ENCODE measurements at places on chromosomes 6 and 20.
A peak's percentile ranks its signal among the peaks of the same experiment; 100 is the strongest.

- no peak for DNase-seq
These were observed 47.5 kb downstream of the PDYN start for GRCh38 chr20:1946442-1946761.

DNA sequence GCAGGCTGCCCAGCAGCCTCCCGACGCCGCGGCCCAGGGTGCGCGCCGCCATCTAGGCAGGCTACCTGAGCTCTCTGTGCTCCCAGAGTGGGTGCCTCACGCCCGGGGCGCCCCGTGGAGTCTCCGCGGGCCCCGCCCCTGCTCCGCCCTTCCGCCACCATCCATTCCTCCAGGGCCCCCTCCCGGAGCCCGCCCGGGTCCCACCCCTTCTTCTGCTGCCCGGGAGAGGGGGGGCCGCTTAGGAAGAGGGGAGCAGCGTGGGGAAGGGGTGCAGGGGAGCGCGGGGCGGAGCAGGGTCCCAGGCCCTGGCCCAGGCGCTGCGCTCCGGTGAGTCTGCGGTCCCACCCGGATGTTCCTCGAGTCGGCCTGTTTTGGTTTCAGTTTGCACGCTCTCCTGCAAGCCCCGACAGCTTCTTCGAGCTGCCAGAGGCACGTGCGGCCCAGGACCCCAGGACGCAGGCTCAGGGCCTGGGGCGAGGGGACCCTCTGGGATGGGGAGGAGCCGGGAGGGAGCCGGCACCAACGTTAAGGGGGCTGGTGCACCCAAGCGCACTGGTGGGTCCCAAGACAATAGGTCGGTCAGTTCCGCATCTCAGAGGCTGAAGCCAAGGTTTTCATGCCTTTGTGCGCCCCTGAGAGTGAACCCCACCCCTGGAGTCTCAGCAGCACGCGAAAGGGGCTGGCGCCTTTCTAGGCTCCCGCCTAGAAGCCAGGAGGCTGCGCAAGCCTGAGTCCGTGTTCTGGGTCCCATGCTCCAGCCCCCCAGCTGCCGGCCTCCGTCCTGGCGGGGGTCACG lies at the start of gene ACSS1:
Gene ACSS1, minus strand, starts transcription at position 89 of the 796 bp plus-strand sequence. Its CDS starts 37 bp downstream, at position 52.
- peak; percentile 89 for DNase-seq

- DNase-seq = no peak
These were observed 242.6 kb upstream of the CDYL start for GRCh38 chr6:4533576-4533975.

- no peak for DNase-seq
These were observed 125.9 kb upstream of the ESR1 start for GRCh38 chr6:151681433-151682059.

DNA sequence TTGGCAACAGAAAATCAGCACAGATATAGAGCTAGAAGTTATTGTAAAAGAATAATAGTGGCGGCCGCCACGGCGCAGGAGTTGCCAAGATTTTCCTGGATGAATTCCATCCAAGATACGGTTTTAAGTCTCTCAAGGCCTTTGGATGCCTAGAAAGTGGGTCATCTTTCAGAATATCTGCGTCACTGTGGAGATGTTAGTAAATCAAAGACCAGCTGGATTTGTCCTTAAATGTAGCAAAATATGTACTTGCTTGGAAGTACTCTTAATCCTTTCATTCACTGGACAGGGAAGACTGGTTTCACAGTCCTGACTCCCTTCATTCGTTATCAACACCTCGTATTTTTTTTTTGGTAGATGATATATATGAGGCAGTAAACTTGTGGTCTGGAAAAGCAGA lies 83.0 kb downstream of the SLC22A3 start:
- DNase-seq = no peak

GRCh38 chr6:89974834-89975233 lies 80.6 kb downstream of the GJA10 start:
- DNase-seq = no peak

GRCh38 chr6:111727802-111728201 lies 122.1 kb upstream of the TRAF3IP2 start:
- DNase-seq = no peak

DNA sequence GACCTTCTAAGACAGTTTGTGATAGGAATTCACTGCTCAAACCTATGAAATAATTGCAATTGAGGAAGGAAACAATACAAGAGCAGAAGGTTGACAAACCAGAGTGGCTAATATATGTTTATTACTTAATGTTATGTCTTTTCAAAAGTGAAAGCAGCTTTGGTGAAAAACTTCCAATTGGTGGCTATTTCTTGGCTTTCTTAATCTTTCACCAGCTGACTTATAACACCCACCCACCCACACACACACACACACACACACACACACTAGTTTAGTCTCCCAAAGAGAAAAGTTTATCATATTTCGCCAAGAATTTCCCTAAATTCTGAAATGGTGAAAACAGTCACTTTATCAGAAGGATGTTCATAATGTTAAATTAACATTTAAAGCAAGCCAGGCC lies 583.5 kb downstream of the EYS start:
- DNase-seq = no peak

- peak; percentile 76 for DNase-seq
These were observed 121.6 kb downstream of the MOXD1 start for GRCh38 chr6:132279592-132280139.

DNA sequence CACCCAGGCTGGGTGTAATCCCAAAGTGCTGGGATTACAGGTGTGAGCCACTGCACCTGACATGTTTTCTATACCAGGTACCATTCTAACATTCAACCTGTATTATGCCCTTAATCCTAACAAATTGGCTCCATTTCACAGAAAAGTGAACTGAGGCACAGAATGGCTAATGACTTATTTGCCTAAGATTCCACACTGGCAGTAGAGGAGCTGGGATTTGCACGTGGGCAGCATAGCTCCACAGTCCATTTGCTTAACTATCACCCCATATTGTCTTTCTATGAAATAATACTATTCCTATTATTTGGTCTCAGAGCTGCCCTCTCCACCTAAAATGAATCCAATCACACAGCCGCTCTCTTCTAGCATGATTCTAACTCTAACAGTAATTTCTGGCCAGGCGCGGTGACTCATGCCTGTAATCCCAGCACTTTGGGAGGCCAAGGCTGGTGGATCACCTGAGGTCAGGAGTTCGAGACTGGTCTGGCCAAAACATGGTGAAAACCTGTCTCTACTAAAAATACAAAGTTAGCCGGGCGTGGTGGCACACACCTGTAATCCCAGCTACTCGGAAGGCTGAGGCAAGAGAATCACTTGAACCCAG lies 23.3 kb upstream of the MYMX start:
- no peak for DNase-seq

- DNase-seq = no peak
These were observed 142.4 kb upstream of the RIPOR2 start for GRCh38 chr6:25078141-25078540.

- no peak for DNase-seq
These were observed 58.2 kb downstream of the KIF16B start for GRCh38 chr20:16515046-16515445.

GRCh38 chr6:125356884-125357283 lies 55.1 kb upstream of the HDDC2 start:
- no peak for DNase-seq

- no peak for DNase-seq
These were observed 63.1 kb downstream of the ANKRD6 start for GRCh38 chr6:89495961-89496535.

DNA sequence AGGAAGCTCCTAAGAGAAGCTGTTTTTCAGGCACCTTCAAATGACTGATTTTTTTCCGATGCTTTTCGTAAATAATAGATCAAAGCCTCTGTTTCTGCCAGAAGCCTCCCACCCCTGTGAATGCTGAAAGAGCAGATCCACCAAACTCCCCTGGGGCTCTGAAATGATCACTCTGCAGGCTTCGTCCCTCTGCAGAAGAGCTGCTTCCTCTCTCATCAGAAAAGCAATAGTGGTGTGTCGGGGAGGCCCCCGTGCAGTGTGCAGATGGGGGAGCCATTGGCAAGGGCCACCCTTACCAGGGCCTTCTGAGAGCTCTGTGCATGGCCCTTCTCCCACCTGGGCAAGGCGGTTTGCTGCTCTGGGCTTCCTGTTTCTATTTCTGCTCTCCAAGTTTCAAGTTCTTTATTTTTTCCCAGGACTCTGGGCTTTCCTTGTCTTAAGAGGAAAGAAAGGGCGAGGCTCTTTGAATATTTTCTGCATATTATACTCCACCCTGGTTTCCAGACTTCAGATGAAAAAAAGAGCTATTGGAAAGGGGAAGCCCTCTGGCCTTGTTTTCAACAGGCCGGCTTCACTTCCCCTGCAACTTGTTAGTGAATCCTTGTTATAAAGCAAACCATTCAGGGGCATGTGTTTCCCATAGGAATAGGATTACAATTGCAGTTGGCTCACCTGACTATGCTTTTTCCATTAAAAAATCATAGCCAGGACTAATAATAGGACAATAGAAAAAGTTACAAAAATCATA lies 155.2 kb downstream of the TTLL2 start:
- DNase-seq = no peak

DNA sequence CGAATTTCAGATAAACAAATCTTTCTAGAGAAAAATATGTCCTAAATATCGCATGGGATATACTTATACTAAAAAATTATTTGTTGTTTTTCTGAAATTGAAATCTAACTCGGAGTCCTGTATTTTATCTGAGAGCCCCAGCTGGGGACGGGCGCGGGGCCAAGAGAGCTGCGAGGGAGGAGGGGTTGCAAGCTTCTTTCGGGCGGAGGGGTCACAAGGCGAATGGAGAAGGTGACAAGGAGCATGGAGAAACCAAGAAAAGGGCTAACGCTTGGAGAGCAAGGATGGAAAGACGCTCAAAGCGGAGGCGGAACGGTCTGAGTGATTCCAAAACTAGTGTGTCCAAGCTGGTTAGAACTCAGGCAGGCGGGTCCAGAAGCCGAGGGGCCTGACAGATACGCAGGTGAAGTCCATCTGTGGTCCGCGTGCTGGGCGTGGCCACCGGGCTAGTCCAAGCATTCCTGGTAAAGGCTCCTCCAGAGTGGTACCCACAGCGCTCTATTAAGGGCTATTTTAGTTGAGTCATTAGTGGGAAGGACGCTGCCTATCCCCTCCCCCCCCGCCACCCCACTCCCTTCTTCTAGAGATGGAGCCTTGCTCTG lies 41.5 kb upstream of the ZNFX1 start:
- DNase-seq = no peak

GRCh38 chr6:128240024-128240428 lies 280.4 kb downstream of the PTPRK start:
- no peak for DNase-seq

DNA sequence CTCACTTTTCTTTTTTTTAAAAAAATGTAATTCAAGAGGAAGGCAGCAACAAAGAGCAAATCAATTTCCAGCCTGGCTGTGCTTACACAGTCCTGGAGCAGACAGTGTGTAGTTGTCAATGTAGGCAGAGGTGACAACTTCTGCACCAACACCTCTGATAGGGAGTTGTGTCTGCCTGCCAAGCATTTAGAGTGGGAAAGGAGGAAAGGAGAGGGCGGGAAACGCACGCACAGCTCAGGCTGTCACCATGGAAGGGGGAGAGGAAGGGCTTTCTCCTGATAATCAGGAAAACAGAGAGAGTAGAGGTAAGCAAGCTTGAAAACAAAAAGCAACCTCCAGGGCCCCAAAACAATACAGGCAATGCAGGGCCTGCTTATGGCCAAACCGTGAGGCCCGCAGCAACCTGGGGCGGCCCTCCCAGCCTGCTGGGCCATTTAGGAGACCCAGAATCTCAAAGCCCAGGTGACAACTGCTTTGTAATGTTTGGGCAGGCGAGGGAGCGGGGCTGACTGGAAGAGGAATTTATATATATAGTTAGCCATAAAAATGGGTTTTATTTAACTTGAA lies 41.5 kb upstream of the GFOD1 start:
- no peak for DNase-seq

- no peak for DNase-seq
These were observed 170.3 kb upstream of the SOX4 start for GRCh38 chr6:21423106-21423854.

DNA sequence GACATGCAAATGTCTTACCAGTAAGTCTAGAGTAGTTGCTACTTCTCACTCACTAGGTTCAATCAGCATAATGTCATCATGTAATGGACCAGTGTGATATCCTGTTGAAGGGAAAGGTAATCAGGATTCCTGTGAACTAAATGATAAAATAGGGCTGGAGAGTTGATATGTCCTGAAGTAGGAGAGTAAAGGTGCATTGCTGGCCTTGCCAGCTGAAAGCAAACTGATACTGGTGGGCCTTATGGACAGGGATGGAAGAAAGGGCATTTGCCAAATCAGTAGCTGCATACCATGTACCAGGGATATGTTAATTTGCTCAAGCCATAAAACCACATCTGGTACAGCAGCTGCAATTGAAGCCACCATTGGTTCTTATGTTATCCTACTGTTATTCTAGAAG lies 37.5 kb upstream of the IYD start:
- no peak for DNase-seq

DNA sequence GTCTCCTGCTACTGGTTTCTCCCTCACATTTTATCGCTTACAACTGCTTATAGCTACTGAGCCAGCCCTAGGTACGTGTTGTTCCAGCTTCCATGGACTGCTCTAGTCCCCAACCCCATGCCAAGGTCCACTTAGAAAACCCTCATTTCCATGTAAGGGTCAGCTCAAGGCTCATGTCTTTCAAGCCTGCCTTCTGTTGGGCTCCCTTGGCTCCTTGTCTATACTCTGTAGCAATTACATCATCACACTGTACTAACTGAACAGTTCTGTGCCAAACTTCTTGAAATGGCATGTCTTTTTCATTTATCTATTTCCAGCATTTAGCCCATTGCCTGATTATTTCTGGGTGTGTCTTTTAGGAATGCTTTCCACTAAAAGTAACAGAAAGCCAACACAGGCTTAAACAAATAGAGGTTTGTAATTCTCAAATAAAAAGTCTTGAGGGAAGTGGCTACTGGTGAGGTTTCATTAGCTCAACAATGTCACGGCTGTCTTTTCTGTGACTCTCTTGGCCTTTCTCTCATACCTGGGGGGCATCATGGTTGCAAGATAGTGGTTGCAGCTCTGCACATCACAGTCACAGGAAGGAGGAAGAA lies 317.6 kb downstream of the TPBG start:
- no peak for DNase-seq

- no peak for DNase-seq
These were observed 172.8 kb upstream of the CITED2 start for GRCh38 chr6:139547122-139547776.

- no peak for DNase-seq
These were observed 42.1 kb downstream of the IYD start for GRCh38 chr6:150410906-150411305.

- no peak for DNase-seq
These were observed 183.7 kb downstream of the SYNE1 start for GRCh38 chr6:152453421-152453820.

DNA sequence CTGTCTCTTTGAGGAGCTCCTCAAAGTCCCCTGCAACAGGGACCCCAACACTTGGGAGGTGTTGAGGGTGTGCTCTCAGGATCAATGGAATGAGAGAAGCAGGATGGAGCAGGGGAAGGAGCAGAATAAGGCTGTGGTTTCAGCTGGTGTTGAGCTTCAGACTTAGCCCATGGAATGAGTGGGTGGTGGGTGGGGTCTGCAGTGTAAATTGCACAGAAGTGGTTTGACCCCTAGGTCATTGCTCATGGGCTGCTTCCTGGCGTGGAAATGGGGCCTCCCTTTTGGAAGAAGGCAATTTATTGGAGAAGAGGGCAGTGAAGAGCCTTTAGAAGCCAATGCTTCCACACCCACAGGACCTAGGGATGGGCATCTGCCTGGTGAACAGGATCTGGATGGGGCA lies 37.0 kb upstream of the KCNG1 start:
- DNase-seq = no peak
